ENCODE measurements at places on chromosomes 5 and 9.
A peak's percentile ranks its signal among the peaks of the same experiment; 100 is the strongest.

DNA sequence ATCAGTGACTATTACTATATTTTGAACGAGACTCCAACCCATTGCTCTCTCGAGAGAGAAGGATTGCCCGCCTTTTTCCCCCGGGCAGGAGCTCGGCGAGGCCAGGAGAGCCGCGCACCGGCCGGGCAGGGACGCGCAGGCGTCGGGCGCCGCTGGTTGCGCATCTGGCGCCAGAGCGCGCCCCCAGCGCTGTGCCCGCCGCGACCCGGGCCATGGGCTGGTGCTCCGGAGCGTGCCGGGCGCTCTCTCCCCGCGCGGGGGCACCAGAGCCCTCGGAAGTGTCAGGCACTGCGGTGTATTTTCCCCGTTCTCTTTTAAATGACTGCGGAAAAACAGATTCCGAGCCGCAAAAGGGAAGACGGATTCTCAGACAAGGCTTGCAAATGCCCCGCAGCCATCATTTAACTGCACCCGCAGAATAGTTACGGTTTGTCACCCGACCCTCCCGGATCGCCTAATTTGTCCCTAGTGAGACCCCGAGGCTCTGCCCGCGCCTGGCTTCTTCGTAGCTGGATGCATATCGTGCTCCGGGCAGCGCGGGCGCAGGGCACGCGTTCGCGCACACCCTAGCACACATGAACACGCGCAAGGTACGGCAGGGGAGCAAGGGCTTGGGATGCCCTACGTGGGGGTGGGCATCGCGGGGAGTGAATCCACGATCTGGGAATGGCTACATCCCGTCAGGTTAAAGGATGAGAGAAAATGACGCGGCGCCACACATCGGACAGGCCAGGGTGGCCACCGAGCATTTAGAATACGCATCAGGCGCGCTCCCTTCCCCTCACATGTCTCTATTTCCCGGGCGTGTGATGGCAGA, 1.1 kb upstream of the NTRK2 start:
- DNase-seq, result peak; percentile 1

DNA sequence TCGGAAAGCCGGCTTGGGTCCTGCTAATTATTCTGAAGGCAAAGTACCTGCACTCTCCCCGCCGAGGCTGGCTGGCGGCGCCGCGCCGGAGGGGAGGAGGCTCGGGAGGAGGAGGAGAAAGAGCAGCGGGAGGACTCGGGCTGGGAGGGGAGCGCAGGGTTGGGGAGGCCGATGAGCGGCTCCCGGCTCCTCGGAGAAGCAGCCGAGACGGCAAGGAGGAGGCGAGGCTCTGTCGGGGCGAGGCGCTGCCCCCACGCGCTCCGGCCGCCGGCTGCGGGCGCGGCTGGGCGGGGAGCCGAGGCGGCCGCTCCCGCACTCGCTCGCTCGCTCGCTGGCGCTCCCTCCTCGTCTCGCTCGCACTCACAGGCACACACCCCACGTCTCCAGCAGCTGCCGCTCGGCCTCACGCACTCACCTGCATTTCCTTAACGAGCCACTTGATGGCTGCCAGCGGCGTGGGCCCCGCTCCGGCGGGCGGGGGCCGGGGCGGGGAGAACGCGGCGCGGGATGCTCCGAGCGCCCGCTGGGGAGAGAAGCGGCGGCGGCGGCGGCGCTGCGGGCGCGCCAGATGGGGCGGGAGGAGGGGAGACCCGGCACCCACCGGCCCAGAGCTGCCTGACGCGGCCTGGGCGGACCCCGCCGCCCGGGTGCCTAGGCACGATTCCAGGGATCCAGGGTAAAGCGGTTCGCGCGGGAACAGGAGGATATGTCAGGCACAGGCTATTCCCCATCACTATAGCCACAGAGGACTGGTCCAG, at the start of gene PTPRD:
Gene PTPRD (minus strand): TSS at position 362 of the 758 bp plus-strand sequence.
- peak; percentile 50 for DNase-seq

DNA sequence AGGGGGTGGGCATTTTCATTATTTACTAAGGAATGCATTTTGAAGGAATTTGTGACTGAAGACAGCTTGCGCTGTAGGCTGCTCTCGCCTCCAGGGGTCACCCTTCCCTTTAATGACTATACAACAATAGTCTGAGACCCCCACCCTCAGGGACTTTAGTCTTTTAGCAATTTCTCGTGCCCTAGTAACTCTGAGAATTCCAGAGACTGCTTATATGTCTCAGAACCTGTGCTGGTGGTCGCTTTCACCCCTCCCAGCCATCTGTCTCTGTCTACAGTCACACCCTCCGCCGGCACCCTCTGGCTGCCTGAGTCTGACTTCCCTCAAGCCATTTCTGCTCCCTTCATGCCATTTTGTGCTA, 671.4 kb downstream of the NR2F1-AS1 start:
- no peak for DNase-seq

DNA sequence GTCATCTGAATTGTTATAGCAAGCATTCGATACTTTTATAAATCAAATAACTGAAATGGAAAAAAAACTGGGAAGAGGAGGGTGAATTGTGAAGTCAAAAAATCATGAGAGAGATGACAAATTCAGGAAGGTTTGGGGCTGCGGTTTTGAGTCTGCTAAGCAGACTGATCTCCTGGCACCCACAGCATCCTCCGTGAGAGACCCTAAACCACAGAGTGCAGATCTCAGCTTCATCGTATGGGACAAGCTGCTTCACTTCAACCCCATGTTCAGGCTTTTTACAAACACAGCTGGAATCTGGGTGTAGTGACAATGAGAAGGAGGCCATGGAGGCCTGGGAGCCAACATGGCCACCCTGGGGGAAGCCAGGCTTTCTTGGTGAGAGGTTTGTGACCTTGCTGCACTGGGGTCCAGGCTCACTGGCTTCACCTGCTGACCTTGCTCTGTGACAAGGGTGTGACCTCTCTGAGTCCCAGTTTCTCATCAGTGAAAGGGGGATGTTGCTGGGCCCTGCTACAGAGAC, 19.4 kb downstream of the USP20 start:
- DNase-seq, result peak; percentile 98

GRCh38 chr5:163758283-163758711, 252.9 kb downstream of the MAT2B start:
- no peak for DNase-seq

DNA sequence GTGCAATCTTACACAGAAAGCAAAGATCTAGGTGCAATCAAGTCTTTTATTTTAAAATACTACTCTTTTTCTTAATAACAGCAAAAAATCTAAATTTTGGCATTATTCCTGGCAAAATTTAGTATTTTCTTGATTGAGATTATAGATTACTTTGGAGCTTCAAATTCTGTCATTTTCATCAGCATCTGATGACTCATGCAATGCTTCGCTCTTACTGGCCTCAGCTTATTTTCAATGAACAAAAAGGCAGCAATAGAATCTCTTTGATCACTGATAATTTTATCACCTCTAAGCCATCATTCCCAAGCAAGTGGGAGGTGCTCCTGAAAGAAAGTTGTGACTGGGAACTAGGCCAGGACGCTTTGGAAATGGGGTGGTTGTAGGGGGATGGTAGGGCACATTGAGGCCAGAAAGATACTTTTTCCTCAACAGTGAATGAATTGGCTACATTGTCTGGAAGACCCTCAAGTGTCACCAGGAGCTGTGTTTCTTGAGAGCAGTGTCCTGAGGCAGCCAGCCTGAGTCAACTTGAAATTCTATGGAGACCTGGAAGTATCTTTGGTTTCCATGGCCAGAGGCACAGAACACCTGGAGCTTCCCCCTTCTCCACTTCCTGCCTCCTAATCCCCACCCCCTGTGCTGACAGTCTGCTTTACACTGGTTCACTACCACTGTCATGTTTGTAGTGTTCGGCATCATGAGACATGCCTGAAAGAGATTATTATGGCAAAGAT, 46.9 kb upstream of the APC start:
- DNase-seq, result no peak

DNA sequence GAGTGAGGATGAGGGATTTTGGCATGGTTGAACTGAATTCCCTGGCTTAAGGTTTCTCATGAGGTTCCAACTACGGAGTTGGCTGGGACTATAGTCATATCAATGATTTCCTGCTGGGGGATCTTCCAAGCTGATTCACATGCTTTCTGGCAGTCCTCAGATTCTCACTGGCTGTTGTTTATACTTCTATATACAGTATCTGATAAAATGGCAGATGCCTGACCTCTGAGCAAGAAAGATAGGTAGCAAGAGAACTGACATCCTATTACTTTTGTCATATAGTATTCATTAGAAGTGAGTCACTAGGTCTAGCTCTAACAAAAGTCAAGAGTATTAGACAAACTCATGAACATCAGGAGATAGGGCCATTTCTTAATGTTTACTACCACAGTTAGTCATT, 440.9 kb upstream of the EDIL3 start:
- DNase-seq, result no peak

GRCh38 chr5:95673081-95673480, 9.7 kb downstream of the SPATA9 start:
- DNase-seq, result no peak

DNA sequence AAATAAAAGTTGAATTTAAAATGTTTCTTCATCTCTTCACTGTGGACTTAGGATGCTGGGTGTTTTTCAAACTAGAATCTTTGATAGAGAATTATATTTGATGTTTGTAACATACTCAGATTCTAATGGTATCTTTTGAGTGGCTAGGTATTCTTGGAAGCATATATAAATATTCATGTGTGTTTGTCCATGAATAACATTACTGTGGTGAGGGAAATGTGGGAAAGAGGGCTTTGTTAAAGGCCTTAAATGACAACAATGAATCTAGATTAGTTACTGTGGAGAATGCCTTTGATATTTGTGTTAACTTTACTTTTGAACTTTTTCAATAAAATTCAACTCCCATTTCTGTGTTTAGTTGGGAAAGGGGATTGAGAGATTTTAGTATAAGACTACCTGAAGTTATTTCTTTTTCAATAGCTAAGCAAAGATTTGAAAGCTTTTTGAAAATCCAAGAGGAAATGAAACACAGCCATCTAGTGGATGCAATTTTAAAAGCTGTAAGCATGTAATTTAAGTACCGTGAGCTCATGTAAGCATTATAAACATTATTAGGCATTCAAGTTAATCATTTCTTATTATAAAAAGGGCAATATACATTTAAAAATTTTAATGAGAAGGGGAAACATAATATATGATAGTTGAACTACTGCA, 69.6 kb downstream of the CCDC171 start:
- DNase-seq, result peak; percentile 21

DNA sequence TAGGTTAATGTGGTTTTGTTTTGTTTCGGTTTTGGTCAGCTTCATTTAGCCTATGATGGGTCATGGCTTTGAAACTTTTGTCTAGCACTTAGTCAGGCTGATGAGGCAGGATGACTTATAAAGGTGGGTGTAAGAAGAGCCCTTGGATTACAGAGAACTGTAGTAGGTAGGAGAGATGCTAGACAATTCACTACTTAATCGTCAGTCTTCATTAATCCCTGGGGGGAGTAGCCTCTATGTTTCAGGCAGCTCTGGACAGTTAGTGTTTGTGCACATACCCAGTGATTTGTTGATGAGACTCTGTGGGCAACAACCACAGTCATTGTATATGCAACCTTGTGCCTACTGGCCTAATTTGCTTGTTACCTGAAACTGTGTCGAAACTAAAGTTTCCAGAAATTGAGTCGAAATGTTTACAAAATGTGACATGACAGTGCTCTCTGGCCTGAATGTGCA, 113.3 kb downstream of the MTREX start:
- no peak for DNase-seq

DNA sequence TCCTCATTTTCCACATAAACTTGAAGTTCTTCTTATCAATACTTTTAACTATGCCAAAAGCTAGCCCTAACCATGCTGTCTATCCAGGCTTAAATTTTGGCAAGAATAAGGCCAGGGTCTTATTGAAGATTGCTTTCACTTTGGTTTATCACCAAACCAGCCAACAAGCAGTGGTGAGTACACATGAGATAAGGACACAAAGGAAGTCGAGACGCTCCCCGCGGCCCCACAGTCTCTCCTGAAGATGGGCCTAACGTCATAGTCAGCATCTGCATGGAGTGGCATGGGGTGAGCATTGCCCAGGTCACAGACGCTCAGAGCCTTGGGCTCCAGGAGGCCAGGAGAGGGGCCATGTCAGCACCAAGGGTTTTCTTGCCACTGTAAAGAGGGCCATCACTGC, 80.3 kb downstream of the ATPSCKMT start:
- no peak for DNase-seq

- no peak for DNase-seq
Measured at GRCh38 chr9:136192289-136193126, 12.4 kb downstream of the LHX3 start.

GRCh38 chr9:91150998-91151717, 210.6 kb downstream of the AUH start:
- peak; percentile 99 for DNase-seq

- DNase-seq, result no peak
Measured at GRCh38 chr5:174733091-174733690, 8.8 kb downstream of the MSX2 start.

DNA sequence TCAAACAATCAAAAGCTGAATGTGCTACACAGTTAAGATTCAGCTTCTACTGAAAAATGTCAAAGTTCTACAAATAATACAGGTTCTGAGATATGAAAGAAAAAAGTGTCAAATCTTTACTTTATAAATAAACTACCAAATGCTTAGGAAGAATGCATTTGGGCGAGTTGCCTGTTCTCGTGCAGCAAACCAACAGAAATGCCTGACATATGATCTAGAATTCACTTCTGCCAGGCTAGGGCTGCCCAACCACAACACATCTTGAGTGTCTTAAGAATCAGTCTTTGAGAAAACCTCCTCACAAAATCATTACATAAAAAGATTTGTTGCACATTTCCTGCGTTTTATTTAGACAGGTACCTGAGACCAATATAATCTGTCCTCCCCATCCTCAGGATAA, 42.2 kb downstream of the ANKH start:
- DNase-seq, result no peak

DNA sequence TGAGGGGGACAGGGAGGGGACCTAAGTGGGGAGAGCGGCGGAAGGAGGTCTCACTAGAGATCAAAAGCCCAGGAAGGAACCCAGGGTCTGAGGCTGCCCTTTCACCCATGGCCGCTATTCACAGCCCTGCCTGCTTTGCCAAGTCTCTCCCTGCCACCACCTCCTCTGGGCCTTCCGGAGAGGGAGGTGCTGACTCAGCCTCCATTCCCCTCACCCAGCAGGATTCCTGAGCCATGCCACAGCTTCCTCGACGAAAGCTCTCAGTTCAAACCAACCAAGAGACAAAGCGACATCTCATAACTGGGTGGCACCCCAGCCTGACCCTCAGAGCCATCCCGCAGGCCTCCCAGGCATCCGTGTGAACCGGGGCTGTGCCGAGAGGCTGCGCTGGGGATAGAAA, 36.7 kb downstream of the PAX5 start:
- no peak for DNase-seq

GRCh38 chr5:78727786-78728761, 79.5 kb upstream of the LHFPL2 start:
- no peak for DNase-seq

- DNase-seq, result no peak
Measured at GRCh38 chr5:112346411-112347044, 72.5 kb downstream of the EPB41L4A start.

DNA sequence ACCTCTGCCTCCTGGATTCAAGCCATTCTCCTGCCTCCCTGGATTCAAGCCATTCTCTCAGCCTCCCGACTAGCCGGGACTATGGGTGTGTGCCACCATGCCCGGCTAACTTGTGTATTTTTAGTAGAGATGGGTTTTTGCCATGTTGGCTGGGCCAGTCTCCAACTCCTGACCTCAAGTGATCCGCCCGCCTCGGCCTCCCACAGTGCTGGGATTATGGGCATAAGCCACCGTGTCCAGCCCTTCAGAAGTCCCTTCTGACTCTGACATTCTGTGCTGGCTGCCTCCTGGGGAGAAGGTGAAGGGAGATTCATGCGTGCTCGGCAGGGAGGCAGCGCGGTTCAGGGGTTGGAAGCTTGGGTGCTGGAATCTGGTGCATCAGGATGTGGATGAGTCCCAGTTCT, 28.8 kb downstream of the PRRX2 start:
- DNase-seq, result no peak

GRCh38 chr9:1429297-1429696, 379.1 kb downstream of the DMRT2 start:
- no peak for DNase-seq
